ENCODE measurements at places on chromosomes 5 and 9.

GRCh38 chr5:112649882-112650281 is 87.8 kb upstream of the APC start:
- DNase-seq = no peak

GRCh38 chr5:149804478-149805450 is 74.7 kb downstream of the PPARGC1B start:
- no peak for DNase-seq

DNA sequence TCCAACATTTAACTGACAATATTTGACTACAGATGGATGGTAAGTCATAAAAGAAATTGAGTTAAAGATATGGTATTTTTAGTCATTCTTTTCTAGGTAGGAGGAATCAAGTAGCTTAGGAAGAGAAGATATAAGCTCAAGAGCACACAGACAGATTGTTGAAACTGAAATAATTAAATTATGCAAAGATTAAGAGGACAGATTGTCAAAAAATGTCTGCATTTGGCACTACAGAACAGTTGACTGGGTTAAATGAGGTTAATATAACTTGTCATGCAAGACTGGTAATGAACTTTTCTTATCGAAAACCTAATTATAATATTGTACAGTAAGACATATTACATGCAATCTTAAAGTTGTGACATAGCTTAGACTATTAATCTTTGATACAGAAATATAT is 36.3 kb upstream of the TRPM3 start:
- no peak for DNase-seq

- peak; percentile 27 for DNase-seq
These were observed 40.9 kb upstream of the FABP6 start for GRCh38 chr5:160188141-160189015.

- no peak for DNase-seq
These were observed 119.8 kb upstream of the CDH9 start for GRCh38 chr5:27158171-27158570.

- DNase-seq = no peak
These were observed 10.2 kb downstream of the DCANP1 start for GRCh38 chr5:135436951-135437418.

DNA sequence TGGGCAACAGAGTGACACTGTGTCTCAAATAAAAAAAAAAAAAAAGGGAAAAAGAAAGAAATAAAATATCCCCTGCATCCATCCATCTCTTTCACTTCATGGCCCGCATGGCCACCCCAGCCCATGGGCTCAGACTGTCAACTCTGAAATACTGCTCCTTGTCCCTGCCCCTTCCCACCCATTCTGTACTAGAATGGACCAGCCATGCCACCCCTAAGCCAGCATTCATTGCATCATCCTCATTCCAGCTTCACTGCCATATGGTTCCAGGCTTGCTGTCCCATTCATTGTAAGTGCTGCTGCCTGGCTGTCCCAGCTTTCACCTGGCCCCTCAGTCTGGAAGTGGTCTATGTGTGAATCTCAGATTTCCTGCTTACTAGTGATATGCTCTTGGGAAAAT is 46.2 kb downstream of the SPRY4 start:
- no peak for DNase-seq

DNA sequence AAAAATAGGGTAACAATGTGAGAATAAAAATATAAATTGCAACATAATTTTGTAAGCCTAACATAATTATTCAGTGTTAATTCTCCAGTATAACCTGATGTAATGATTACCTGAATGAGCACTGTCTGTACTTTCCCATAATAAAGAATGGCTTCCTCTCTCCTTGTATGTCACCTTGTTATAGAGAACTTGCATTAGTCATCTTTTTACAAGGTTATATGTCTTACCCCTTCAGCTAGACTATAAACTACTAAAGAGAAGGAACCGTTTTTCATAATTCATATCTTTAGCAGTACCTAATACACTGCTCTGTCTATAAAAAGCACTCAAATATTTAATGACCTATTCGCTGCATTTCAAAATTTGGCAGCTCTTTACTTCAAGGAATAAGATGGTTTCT is 19.8 kb downstream of the STRBP start:
- DNase-seq = no peak

- no peak for DNase-seq
These were observed 552.4 kb upstream of the DAB2 start for GRCh38 chr5:39977066-39977655.
